GM23338 (cell line): ENCODE measurements at places on chromosomes 5 and 9.

DNA sequence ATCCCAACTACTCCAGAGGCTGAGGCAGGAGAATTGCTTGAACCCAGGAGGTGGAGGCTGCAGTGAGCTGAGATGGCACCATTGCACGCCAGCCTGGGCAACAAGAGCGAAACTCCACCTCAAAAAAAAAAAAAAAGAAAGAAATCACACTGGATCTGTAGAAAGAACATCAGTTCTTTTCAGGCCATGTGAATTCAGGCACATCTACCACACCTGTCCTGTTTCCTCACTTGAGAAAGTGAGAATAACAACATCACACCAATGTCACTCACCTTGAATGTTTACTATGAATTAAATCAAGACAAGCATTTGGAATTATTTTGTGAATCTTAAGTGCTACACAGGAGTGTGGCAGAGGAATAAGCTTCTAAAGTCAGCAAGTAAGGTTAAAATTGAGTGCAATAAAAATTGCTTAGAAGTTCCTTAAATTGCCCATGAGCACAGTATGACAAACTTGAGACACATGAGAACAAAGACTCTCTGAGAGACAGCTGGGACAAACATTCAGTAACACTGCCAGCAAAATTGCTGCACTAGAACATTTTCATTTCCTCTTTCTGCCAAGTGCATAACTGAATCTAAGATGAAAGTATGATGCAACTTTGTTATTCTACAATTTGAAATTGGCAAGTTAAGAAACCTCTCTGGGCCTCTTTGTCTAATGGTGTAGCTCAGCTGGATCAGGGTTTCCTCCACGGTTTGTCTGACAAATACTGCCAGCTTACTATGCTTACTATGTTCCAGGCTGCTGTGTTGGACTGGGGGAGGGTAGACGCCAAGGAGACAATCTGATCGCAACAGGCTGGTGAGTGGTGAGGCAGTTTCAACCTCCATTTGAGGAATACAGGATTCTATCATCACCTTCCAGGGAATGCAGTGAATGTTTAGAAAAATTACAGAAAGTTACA, 1.9 kb upstream of the RIC1 start:
- DNase-seq = no peak

- no peak for DNase-seq
Measured at GRCh38 chr5:120463006-120463680, 957 bp upstream of the PRR16 start.

- peak; percentile 76 for DNase-seq
Measured at GRCh38 chr9:63817622-63818518, 1467.1 kb downstream of the FOXD4L5 start.

GRCh38 chr9:32823551-32823950, 40.2 kb downstream of the TMEM215 start:
- no peak for DNase-seq

- DNase-seq = no peak
Measured at GRCh38 chr5:122375801-122376200, 63.8 kb downstream of the SNCAIP start.

GRCh38 chr9:109341561-109341960, 20.7 kb upstream of the EPB41L4B start:
- DNase-seq = no peak

GRCh38 chr5:172769342-172769615, 1.7 kb downstream of the DUSP1 start:
- DNase-seq = no peak

DNA sequence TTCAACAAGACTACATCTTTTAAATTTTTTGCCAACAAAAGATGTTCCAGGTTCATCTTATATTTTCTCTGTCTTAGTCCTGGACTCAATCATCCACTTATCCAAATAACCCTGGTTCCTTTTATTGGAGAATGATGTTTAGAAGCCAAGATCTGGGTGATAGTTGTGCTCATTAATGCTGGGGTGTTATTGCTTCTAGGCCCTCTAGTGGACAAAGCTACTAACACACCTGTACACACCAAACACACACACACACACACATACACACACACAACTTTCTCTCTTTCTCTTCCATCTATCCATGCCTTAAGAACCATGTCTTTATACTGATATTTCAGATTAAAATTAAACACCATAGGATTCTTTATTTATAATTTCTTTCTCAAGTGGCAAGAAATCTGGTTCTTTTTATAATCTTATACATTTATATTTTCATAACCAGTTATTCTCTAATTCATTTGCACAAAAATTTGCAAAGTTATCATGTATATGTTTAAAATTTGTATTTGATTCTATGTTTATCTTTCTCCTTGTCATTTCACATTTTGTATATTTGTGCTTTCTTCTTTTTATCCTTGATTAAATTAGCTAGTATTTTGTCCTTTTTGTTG, 179.1 kb upstream of the SMIM23 start:
- peak; percentile 43 for DNase-seq

- no peak for DNase-seq
Measured at GRCh38 chr5:119187776-119188529, 117.1 kb downstream of the DMXL1 start.

DNA sequence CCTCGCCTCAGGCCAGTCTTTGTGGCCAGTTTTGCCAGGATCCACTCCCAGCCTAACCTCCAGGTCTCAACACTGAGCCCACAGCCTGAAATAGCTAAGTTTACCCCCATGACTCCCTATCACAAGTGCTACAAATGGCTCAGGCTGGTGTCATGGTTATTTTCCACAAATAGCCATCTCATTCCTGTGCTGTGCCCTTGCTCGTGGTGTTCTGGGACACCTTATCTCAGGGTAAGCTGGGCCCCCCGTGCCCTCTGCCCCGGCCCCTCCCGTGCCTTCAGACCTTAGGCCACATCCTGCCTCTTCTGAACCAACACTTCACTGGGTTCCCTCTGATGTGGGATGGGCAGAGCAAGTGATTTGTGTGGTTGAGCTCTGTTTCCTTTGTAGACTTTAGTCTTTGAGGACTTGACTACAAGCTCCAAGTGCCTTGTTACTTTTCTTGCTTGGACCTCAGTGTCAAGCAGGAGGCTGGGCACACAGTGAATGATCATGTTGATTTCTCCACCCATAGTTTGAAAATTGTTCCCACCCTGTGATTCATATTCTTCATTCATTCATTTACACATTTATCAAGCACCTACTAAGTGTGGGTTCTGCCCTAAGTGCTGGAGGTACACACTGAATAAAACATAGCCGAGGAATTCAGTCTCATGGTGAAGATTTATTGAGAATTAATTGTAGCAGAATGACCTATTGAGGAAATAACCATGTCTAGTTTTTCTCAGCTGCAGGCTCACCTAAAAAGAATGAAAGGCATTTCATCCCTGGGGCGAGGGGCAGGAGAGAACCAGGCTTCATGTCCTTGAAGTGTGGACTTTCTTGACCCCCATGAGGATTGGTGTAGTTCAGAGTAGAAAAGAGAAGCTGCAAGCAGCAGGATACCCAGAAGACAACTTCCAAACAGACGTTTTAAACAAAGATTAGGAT, 84.5 kb upstream of the CTNNA1 start:
- DNase-seq = no peak

DNA sequence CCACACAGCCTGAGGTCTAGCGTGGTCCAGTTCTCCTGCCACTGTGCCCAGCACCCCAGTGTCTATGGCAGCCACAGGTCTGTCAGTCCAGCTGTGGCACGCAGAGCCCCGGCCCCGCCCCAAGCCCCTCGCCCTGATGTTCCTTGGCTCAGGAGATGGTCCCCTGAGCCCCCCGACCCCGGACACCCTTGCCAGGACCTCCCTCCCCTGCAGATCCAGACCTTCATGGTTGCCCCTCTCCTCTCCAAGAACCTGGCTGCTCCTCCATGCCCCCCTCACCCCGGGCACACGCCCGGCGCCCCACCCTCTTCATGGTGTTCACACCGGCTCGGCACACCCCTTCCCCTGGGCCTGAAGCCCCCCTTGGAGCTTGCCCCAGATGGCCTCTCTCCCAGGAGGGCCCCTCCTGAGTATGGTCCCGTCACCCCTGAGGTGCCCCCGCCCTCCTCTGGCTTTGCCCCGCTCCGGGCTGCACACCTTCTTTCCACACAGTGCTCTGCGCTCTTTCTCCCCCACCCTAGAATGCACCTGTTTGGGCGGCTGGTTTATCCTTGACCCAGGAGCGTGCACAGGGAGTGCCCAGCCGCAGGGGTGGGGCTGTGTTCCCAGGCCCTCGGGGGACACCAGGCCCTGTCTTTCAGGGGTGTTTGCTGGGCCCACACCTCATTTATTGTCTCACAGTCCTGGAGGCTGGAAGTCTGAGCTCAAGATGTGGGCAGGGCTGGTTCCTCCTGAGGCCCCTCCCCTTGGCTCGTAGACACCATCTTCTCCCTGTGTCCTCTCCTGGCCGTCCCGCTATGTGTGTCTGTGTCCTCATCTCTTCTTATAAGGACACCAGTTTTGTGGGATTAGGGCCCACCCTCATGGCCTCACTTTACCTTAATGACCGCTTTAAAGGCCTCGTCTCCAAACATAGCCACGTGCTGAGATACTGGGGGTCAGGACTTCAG, 37.6 kb downstream of the KCNT1 start:
- DNase-seq = no peak

- DNase-seq = no peak
Measured at GRCh38 chr9:95099321-95100070, 218.0 kb downstream of the FANCC start.

DNA sequence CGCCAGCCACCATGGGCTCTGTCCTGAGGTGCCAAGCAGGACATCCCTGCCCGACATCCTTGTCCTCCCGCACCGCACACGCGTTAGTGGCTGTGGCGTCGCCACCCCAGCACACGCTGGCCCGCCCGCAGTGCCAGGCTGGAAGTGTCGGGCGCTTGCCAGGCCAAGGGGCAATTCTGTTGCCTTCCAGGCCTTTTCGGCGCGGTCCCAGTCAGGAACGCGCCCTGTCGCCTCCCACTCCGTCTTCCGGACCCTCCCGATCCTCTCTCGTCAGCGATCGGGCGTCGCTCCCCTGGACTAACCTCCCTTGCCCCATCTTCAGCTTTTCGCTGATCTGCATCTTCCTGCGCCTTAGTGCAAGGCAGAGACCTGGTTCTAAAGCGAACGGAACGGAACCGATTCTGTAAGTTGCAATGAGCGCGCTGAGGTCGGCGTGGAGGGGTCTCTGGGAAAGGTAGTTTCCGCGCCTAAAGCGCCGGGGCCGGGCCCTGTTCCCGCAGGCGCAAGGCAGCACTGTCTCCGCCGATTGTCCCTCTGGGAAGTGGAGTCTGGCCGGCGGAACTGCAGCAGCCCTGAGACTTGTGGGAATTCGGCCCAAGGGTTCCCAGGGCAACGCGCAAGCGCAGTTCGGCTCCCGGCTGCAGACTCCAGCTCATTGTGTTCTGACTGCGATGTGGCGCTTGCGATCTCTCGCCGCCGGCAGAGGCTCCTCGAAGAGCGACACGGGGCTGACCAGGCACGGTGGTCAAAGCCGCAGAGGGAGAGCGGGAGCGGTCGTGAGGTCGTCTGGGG, at the start of gene ZNF454:
Gene ZNF454, plus strand, starts transcription at position 630 of the 792 bp plus-strand sequence. CDS start 1,594 bp downstream, outside the sequence.
- DNase-seq = peak; percentile 98

DNA sequence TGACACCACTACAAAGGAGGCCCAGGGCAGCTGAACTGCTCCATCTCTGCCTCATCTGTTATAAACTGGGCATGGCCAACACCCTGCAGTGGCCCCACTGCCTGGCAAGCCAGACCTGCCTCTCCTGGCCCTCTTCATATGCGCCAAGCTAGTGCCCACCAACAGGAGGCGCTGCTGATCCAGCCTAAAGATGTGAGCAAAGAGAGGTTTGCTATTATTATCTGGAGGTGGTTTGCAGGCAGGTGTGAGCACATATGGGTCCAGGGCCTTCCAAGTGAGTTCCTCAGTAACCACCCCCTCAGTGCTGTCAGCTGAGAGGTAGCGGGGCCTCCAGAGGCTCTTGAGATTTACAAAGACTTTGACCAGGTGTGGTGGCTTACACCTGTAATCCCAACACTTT, 232.2 kb downstream of the SYK start:
- DNase-seq = peak; percentile 69

DNA sequence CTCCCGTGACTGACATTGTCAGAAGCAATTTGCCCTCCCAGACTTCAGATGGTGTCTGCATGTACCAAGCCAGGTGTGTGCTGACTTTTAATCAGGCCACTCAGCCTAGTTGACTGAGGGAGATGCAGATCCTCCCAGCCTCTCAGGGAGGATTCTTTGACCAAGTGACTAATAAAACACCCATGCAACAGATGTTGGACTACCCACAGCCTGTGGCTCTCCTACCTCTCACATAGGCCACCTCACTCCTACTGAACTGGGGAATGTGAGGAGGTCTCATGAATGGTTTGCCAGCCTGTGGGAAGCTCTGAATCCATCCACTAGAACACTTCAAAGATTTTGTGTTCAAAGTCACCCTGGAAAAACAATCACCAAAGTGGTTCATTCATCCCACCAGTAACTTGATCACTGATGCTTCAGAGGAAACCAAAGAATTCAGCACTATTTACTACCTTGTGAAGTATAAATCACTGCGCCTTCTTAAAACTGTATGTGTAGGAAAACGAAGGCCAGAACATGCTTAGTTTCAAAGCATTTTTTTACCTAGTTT, 80.1 kb downstream of the ESM1 start:
- DNase-seq = no peak

- DNase-seq = no peak
Measured at GRCh38 chr5:91534332-91534731, 151.2 kb upstream of the ARRDC3 start.
